Fibroblast of the aortic adventitia (primary cell): ENCODE measurements at places on chromosomes 12 and 14. TPM values are rescaled to one million over a fixed set of nuclear protein-coding genes. Genes with fewer than 3 reads are reported as not detected.
A peak's percentile ranks its signal among the peaks of the same experiment; 100 is the strongest.

DNA sequence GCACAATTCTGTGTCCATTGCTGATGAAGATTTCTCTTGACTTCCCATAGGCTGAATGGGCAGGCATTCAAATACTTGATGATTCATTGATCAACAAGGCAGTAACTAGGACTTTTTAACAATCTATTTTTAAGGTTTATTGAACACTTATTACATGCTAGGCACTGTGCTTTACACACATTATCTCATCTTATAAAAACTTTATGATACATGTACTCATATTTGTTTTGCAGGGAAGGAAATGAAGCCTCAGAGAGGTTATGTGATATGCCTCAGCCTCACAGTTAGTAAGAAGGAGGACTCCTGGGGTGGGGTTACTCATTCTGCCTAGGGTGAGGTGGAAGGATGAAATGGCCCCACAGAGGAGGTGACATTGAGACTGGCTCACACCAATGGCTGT lies 12.9 kb upstream of the EMP1 start:
- peak; percentile 51 for DNase-seq

DNA sequence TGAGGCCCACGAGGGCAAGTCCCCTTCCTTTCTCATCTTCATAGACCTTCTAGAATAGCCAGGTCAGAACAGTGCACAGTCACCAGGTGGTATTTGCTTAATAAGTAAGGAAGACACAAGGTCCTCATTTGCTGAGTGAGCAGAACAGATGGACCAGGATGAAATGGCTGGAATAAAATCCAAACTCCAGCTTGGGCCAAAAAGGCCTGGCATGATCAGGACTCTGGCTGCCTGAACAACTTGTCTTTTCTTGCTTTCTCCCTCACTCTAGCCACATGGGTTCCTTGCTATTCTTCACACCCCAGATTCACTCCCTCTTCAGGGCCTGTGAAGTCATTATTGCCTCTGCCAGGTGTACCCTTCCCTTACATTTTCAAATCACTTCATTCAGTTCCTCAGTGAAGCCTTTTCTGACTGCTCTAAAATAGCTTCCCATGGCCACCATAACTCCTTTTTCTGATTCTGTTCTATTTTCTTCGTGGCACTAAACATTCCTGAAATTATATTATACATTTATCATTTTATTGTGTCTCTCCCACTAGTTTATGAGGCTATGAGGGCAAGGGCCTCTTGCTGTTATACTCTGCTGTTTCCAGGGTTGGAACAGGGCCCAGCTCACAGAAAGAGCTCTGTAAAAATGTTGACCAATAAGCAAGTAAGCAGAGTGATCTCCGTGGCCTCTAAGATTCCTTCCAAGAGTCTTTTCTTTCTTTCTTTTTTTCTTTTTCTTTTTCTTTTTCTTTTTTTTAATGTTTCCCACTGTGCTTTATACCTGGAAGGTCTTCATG lies 150.8 kb downstream of the TTC8 start:
- no peak for DNase-seq

- DNase-seq = no peak
Observed at GRCh38 chr12:14272956-14273912, 92.2 kb upstream of the ATF7IP start.

DNA sequence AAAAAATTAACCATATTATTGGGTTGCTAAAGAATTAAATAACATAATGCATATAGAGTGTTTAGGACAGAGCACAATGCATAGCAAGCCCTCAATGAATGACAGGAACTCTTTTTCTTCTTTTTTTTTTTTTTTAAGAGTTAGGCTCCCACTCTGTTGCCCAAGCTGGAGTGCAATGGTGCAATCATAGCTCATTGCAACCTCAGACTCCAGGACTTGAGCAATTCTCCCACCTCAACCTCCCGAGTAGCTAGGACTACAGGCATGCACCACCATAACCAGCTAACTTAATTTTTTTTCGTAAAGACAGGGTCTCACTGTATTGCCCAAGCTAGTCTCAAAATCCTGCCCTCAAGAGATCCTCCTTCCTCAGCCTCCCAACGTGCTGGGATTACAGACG lies 20.5 kb upstream of the MTERF2 start:
- DNase-seq = no peak

The PITPNM2 gene
- 4.1 and 6.6 TPM in 2 replicates for total RNA-seq

GRCh38 chr14:69625299-69626131 lies 14.1 kb downstream of the SUSD6 start:
- DNase-seq = no peak

The CLEC1A gene
- total RNA-seq = 0.16 TPM in 1 of 2 replicates, not detected in the other
